ENCODE measurements at places on chromosomes 12 and 14.

- DNase-seq: no peak
Measured at GRCh38 chr12:78034025-78034424, 203.3 kb downstream of the NAV3 start.

- DNase-seq: no peak
Measured at GRCh38 chr14:44528180-44528579, 21.1 kb upstream of the FSCB start.

GRCh38 chr14:101559624-101560533 lies 1.4 kb upstream of the DIO3 start:
- no peak for DNase-seq

GRCh38 chr14:60003991-60004390 lies 84.0 kb downstream of the LRRC9 start:
- DNase-seq: no peak

- DNase-seq: no peak
Measured at GRCh38 chr12:101117842-101118241, 92.2 kb downstream of the SLC5A8 start.

GRCh38 chr12:101795786-101796185 lies 35.0 kb downstream of the GNPTAB start:
- no peak for DNase-seq

DNA sequence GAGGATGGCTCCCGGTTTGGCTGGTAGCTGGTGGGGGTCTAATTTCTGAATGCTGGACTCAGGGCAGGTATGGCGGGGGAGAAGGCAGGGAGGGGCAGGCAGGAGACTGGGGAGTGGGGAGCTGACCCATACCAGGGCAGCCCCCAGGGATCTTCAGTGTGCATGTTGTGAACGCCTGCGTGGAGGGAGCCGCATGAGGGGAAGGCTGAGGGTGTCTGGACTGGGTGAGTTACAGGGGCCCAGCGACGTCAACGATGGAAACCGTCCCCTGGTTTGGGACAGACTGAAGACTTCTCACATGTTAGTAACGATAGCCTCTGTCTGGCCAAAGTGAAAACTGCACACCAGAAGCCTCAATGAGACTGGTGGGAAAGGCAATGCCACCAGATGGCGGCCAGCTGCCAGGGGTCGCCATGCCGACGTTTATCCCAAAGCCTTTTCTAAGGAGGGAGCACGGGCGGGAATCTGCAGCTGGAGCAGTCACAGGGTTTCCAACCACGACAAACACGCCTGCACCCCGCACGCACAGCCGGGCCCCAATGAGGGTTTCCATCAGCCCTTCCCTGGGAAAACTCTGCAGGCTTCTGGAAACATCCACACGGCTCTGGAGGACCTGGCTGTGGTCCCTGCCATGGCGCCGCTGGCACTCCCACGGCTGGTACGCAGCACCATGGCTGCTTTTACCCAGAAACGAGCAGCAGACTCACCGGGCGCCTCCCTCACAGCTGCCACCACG lies 14.0 kb downstream of the PGAM5 start:
- DNase-seq: no peak

GRCh38 chr12:98771811-98772752 lies 127.0 kb downstream of the APAF1 start:
- no peak for DNase-seq

- DNase-seq: no peak
Measured at GRCh38 chr12:28409892-28410291, 219.6 kb downstream of the CCDC91 start.

GRCh38 chr12:110286623-110287022 lies 5.6 kb downstream of the ATP2A2 start:
- no peak for DNase-seq

DNA sequence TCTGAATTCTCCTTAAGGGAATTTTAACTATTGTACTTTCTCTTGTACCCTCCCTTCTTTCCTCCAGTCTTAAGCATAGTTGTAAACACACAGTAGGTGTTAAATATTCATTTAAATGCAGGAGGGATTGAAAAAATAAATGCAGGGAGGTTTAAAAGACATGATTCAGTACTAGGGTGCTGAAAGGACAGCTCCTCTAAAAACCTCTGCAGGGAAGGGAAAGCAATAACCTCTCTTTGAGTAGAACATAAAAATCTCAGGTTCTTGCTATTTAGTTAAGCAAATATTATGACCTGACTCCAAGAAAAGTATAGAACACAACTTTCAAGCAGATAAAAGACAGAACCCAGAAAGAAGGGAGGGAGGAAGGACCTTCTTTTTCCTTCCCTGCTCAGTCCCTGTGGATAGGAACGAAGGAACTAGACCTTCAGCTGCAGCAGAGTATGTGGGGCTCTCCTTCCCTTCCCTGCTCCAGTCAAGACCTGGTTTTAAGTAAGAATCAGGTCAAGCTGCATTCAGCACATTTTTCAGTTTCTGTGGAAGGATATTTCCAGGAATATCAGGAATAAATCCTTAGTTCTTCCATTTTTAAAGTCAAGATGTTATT lies 4.7 kb downstream of the MAP3K9 start:
- no peak for DNase-seq

GRCh38 chr14:94542811-94543440 lies 18.3 kb upstream of the SERPINA4 start:
- no peak for DNase-seq

DNA sequence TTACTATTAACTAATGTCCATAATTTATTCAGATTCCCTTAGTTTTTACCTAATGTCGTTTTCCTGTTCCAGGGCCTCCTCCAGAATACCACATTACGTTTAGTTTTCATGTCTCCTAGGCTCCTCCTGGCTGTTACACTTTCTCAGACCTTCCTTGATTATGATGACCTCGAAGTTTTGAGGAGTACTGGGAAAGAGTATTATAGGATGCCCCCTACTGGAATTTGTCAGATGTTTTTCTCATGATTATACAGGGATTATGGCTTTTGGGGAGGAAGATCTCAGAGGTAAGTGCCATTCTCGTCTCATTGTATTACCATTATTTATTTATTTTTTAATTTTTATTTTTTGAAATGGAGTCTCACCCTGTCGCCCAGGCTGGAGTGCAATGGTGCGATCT lies 17.7 kb upstream of the C1S start:
- no peak for DNase-seq

- DNase-seq: no peak
Measured at GRCh38 chr12:21476949-21477348, 24.5 kb downstream of the RECQL start.

DNA sequence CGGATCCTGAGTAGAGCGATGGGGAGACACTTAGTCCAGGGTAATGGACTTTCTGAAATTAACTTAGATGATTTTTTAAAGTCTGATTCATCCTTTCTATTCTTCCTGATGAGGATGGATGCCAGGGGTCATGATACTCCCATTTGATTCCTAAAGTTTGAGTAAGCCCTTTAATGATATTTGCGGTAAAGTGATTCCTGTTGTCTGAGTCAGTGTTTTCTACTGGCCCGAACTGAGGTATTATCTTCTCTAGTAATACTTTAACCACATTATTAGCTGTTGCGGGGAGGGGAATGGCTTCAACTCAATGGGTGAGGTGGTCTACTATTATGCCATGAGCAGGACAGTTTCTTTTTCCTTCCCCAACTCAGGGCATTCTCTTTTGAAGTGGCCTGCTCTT lies 111.6 kb downstream of the RIN3 start:
- no peak for DNase-seq

GRCh38 chr12:53336181-53336681 lies at the start of gene SP7:
Gene SP7 (minus strand): TSS chr12:53336354. CDS start chr12:53335646, 708 bp downstream.
- DNase-seq: no peak

- DNase-seq: no peak
Measured at GRCh38 chr14:79730953-79731352, 480.4 kb downstream of the DIO2 start.

- DNase-seq: no peak
Measured at GRCh38 chr14:90137807-90138206, 76.0 kb downstream of the KCNK13 start.

GRCh38 chr14:92412912-92413311 lies 89.9 kb downstream of the SLC24A4 start:
- DNase-seq: no peak

GRCh38 chr12:72957454-72957853 lies 685.3 kb downstream of the TRHDE start:
- DNase-seq: no peak

DNA sequence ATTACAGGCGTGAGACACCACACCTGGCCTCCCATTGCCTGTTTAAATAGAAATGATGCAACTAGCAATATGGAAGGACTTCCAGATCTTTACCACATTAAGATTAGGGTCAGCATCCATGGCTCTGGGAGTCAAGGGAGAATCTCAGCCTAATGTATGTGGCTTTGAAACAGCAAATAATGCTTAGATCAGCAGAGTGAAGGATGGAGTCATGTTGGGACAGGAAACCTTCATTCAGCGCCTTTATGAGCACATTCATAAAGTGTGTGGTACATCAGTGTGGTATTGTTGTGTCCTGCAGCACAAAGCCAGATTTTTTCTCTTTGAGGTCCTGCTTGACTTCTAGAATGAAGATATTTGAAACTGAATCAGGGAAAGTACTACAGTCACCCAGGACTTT lies 15.3 kb upstream of the SPSB2 start:
- no peak for DNase-seq

- DNase-seq: no peak
Measured at GRCh38 chr12:63036216-63036973, 101.4 kb upstream of the PPM1H start.

GRCh38 chr12:124607681-124608425 lies 40.4 kb upstream of the NCOR2 start:
- DNase-seq: no peak

DNA sequence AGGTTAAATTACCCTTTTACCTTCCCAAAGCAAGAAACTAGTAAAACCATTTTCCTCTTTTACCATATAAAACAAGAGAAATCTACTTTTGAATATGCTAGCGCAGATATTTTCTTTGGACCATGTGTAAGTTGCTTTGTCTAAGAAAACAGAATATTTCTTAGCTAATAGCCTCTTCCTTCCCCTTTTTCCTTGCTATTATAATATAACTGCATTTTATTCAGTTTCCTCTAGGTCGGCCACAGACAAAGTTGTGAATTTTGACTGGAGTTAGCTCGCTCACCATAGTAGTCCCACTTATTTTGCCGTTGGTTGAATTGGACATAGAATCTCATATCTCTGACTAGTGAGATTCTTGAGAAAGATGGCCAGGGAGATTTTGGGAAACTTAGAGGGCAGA lies 115.6 kb downstream of the PLEKHA5 start:
- no peak for DNase-seq

GRCh38 chr14:35741345-35742031 lies 67.6 kb downstream of the RALGAPA1 start:
- DNase-seq: no peak
